Suppressor macrophage (primary cell): ENCODE measurements at places on chromosomes 2 and 18.
A peak's percentile ranks its signal among the peaks of the same experiment; 100 is the strongest.

DNA sequence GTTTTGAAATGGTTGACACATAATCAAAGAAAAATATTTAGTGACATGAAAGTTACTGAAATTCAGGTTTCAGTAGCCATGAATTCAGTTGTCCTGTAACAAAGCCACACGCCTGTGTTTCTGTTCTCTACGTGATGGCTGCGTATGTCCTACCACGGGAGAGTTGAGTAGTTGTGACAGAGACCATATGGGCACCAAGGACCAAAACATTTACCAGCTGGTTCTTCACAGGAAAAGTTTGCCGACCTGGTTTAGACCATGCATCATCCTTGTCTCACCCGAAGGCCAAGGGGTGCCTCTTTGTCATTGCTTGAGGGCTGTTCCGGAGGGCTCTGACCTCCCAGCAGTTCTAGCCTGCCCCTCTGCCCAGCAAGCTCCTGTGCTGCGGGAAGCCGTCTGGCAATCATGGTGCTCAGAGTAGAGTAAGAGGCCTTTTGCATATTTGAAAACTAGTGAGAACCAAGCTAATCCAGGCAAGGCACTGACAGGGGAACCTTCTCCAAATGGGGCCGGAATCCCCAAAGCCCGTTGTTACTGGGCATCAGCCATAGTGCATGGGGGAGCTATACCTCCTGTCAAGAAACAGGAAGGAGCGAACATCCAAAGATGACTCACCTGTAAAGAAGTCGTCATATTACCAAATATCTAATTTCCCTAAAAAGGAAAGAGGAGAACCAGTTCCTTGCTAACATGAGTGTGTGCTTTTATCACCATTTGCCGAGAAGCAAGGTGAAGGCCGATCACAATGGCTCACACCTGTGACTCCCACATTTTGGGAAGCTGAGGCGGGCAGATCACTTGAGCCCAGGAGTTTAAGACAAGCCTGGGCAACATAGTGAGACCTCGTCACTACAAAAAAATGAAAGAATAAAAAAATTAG is 92.6 kb upstream of the RAB12 start:
- no peak for DNase-seq

DNA sequence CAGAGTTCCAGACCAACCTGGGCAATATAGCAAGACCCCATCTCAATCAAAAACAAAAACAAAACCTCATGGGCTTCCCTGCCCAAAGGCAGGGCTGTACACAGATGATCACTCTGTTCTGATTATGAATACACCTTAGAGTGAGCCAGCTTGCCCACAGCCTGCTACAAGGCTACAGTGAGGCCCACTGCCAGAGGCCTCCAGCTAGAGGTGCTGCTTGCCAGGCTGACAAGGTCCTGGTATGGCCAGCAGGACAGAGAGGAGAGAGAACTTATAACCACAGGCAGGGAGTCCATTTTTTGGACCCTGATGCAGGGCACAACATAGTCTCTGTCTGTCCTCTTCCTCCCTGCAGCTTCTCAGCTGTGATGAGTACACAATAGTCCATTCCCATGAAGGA is 41.5 kb downstream of the KANSL3 start:
- no peak for DNase-seq

DNA sequence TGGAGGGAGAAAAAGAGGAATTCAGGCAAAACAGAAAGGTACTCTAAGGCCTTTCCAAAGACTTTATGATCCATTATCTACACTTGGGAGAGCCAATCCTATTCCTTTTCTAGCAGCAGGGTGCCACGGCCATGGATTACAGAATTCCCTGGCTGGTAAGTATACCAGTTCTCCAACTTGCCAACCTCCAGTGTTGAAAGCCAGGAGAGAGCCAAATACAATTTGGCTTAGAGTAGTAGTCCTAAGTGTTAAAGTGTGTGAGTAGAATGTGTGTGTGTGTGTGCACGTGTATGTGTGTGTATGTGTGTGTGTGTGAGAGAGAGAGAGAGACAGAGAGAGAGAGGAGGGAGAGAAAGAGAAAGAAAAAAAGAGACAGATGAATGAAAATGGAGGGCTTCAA is 43.3 kb downstream of the WDPCP start:
- DNase-seq = no peak

GRCh38 chr2:10983711-10984110 is 72.0 kb downstream of the KCNF1 start:
- DNase-seq = no peak

DNA sequence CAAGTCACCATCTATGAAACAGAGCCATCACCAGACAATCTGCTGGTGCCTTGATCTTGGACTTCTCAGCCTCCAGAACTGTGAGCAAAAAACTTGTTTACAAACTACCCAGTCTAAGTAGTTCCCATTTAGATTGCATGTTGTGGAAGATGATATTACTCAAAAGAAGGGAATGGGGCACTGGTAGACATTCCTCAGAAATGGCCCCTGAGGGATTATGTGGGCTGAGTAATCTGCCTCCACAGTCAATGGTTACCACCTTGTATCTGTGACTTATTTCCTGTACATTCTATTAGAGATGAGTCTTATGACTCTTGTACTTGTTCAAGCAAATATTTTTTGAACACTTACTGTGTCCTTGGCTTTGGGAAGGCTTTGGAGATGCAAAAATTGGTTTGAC is 160.4 kb downstream of the NUP35 start:
- DNase-seq = no peak

- peak; percentile 82 for DNase-seq
Measured at GRCh38 chr18:32086881-32087280, 4.8 kb upstream of the RNF138 start.

GRCh38 chr2:20465716-20466394 is 19.0 kb downstream of the RHOB start:
- no peak for DNase-seq

DNA sequence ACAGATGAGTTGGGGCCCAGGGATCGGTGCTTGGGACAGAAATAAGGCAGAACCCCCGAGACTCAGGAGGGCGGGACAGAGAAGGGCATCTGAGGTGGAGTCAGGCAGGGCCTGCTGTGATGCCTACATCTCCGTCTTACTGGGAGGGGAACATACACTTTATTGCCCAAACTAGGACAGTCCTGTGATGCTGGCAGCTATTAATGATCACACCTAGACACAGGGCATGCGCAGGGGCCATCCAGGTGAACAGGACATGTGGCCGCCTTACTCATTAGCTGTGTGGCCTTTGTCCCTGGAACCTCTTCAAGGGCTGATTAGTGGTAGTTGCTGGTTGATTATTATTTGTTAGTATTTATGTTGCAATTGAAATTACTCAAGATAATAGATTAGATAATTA is 33.2 kb downstream of the MLPH start:
- DNase-seq = no peak

DNA sequence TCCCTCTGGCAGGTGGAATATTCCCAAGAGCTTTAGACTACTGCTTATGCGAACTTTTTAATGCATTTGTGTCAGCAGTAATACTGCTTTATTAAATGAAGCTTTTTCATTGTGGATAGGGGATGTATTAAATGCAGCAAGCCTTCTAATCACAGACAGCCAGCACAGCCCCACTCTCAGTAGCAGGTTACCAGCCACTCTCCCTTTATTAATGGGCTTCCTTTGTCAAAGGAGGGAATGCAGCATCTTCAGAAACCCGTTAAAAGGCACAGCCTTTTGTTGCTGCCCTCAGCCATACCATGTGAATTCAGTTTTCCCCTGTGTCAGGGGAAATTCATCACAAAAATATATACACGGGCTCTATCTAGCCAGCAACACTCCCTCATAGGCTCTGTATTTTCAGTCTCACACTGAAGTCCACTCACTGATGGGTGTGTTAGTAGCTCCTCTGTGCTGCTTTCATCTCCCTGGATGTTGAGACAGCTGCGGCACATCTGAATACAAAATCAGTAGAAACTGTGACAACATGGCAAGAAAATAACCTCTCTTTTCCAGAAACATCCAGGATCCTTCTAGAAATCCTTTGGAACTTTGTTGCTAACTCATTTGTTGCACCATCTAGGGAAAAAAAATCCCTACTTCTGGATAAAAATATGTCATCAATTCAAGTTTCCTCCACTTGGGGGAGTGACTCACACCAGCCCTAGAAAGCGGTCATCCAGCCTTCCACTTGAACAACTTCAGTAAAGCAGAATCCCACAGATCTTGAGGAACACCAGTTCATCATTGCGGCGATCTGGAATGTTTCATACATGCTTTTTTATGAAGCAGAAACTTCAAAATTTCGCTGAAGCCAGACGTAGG is 48.4 kb downstream of the LRRTM1 start:
- no peak for DNase-seq

GRCh38 chr2:233260661-233261060 is 9.2 kb downstream of the ATG16L1 start:
- no peak for DNase-seq

- DNase-seq = no peak
Measured at GRCh38 chr2:110903548-110903947, 171.2 kb downstream of the ACOXL start.

DNA sequence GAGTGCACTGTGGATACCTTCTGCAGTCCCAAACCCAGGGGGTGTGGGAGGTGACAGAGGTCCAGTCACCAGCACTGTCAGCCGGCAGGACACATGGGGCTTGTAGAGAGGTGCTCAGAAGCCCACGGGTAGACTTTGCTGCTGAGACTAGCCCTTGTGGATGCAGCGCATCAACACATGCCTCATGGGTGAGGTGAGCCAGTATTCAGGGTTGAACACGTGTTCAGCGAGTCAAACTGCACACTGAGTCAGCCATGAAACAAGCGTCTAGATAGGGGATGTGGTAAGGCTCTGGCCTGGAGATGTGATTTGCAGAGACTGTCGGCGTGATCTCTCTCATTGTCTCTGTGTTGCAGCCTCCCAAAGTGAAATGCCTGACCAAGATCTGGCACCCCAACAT is 35.8 kb upstream of the SCLY start:
- DNase-seq = no peak
